NCI-H510A treated with DMSO at 0.1 percent for 48 hours (cell line): ENCODE measurements at places on chromosomes 5 and 9.

- no peak for DNase-seq
Observed at GRCh38 chr5:81642210-81642609, 108.7 kb downstream of the SSBP2 start.

DNA sequence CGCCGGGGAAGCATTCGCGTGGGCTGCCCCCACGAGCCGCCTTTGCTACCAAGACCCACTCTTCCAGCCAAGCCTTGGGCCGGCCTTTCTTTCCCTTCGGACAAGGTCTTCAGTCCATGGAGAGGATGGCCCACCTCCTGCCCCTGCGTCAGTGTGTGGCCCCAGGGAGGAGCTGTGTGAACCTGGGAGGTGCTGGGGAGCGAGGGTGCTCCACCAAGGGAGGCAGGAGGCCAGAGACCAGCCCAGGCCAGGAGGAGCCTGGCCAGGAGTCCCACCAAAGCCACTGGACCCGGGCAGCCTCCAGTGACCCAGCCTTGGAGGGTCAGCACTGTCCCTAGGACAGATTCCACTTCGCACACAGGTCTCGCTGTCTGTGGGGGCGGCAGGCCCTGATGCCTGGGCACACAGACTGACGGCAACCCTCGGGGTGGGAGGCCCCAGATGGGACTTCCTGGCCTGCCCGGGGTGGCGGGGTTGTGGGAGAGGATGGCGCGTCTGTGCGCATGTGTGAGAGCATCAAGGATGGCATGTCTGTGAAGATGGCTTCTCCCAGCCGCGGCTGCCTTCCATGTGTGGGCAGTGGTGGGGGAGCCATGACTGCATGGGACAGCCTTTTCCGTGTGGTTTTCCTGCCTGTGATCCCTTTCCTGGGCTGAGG is 113.3 kb upstream of the LPCAT1 start:
- DNase-seq = no peak

GRCh38 chr5:72464071-72464470 is 43.1 kb downstream of the ZNF366 start:
- DNase-seq = no peak

DNA sequence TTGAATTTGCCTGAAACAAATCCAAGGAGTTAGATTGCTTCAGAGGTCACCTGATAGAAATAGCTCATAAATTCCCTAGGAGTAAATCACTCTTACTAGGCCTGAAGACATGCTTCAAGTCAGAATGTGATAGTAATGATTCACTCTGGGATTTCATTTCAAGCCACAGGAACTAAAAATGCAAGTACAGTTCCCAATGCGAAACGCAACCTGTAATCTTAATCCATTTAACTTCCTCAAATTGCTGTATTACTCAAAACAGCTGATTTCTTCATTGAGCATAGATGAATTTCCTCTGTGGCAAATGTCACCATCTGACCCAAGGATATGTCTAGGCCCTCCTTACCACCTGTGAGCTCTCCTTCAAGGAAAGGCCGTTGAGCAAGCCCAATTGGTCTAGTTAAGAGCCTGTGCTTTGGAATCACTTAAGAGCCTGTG is 32.1 kb upstream of the IL6ST start:
- DNase-seq = no peak

- DNase-seq = no peak
Observed at GRCh38 chr9:15469406-15469805, 41.4 kb downstream of the PSIP1 start.

DNA sequence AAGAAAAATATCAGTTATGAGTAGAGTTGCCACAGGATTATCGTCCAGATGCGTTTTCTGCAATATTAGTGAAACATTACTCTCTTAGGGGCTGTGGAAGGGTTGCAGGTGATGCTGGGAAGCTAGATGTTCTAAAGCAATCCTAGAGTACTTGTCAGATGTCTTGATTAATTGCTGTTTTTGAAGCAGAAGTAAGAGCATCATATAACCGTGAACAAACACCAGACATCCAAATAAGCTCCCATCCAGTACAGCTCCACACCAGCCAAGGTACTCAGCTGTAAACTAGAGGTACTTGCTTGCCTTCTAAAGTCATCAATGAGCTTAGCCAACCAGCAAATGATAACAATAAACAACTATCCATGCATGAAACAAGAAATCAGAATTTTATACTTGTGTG is 131.1 kb downstream of the ST8SIA4 start:
- peak; percentile 63 for DNase-seq

GRCh38 chr5:86688406-86688805 is 70.7 kb downstream of the COX7C start:
- DNase-seq = no peak

DNA sequence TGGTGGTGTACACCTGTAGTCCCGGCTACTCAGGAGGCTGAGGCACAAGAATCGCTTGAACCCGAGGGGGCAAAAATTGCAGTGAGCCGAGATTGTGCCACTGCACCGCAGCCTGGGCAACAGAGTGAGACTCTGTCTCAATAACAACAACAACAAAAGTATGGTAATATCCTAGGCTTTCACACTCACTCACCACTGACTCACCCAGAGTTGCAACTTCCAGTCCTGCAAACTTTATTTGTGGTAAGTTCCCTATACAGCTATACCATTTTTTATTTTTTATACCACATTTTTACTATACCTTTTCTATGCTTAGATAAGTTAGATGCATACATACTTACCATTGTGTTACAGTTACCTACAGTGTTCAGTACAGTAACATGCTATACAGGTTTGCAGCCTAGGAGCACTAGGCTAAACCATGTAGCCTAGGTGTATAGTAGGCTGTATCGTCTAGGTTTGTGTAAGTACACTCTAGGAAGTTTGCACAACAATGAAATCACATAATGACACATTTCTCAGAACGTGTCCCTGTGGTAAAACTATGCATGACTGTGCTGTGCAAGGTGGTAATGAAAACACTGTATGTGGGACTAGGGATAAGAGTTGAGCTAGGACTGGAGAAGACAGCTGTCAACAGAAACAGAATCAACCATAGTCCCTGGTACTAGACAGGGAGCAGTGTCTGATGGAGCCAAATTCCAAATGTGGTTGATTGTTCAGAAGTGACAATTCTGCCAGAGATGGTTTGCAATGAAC is 109.5 kb upstream of the RAD23B start:
- no peak for DNase-seq

DNA sequence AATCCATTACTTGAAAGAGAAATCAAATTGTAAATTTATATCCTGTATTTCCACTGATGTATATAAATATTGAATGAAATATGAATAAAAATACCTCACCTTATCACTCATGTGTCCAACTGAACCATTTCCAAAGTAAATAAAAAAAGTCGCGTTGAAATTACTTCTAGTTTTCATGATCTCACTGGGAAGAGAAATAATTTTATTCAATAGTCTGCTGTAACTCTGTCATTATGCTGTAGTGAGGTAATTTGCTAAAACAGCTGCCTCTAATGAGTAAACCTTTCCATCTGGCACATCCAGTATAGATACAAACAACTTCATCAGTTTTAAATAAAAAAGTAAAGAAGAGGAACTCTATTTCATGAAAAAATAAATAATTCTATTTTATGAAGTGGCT is 611.5 kb downstream of the ZNF608 start:
- no peak for DNase-seq

GRCh38 chr9:28120626-28121025 is 547.3 kb upstream of the C9orf72 start:
- DNase-seq = no peak

- DNase-seq = no peak
Observed at GRCh38 chr5:140978983-140979382, 12.7 kb downstream of the PCDHAC2 start.

GRCh38 chr9:22045423-22045822 is 36.3 kb upstream of the CDKN2B start:
- DNase-seq = no peak

DNA sequence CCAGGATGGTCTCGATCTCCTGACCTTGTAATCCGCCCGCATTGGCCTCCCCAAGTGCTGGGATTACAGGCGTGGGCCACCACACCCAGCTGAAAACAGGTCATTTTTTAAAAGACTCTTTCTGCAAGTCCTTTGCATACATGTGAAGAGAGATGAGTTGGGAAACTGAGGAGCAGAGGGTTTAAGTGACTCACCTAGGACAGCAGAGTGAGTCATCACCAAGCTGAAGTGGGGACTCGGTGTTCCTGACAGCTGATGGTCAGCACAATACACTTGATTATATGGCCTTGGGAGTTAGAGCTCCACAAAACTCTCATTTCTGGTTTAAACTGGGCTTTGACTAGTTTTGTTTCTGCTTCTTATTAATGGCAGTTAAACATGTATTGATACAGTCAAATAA is 38.1 kb upstream of the SSBP2 start:
- no peak for DNase-seq

GRCh38 chr5:119465640-119466039 is 13.3 kb downstream of the HSD17B4 start:
- no peak for DNase-seq

DNA sequence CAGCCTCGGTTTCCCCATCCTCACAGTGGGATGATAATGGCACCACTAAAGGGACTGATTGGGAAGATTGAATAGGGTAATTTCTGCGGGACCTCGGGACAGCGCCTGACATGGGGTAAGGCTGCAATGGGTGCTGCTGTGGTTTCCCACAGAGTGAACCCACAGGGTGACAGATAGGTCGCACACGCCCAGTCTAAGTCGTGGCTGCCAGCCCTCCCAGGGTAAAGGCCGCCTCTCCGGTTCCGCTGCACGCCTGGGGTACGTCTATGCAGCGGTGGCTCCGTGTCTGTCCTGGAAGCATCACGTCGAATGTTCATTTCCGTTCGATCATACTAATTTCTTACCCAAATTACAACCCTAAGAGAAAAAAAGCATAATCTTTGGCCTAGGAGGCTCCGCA is 631 bp downstream of the CFAP77 start:
- no peak for DNase-seq

DNA sequence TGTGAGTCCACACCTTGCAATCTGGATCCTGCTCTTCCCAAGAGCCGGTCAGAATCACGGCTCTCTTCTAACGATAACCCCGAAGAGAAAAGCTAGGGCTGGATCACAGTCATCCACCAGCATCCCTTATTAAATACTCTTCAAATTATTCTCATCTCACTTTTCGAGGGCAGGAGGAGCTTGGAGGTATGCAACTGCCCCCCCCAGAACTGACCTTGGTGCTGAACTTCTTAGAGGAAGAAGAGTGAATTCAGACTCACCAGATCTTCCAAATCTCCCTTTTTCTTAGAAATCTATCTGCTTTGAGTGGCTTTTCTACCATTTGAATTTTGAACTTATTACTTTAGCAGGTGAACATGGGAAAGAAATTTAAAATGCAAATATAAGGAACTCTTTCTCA is 75.7 kb downstream of the MED10 start:
- no peak for DNase-seq

DNA sequence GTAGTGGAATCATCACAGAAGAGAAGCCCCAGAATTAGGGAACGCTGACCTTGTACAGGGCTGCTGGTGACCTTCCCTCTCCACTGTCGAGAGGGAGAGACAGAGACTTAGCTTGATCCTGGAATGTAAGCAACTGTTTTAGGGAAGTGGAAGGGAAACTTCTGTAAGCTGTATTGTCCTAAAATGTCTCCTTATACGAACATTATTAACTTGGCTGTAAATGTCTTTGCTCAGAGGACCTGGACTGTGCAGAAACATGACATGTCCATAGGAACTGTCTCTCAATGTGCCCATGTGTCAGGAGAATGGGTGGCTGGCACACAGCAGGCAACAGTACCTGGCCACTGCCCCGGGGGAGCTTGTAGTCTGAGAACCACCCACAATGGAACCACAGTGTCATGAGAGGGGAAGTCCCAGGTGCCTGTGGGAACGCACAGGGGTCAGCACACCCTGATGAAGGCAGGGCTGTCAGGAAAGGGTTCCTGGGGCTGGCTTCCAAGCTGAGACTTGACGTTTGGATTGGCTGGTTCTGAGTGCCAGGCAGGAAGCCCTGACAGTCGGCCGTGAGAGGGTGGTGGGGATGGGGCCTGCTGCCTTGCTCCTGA is 34.0 kb downstream of the DAP start:
- no peak for DNase-seq

- DNase-seq = no peak
Observed at GRCh38 chr9:118091711-118092500, 387.7 kb downstream of the TLR4 start.

GRCh38 chr9:117247266-117247665 is 167.6 kb downstream of the ASTN2 start:
- DNase-seq = peak; percentile 28

DNA sequence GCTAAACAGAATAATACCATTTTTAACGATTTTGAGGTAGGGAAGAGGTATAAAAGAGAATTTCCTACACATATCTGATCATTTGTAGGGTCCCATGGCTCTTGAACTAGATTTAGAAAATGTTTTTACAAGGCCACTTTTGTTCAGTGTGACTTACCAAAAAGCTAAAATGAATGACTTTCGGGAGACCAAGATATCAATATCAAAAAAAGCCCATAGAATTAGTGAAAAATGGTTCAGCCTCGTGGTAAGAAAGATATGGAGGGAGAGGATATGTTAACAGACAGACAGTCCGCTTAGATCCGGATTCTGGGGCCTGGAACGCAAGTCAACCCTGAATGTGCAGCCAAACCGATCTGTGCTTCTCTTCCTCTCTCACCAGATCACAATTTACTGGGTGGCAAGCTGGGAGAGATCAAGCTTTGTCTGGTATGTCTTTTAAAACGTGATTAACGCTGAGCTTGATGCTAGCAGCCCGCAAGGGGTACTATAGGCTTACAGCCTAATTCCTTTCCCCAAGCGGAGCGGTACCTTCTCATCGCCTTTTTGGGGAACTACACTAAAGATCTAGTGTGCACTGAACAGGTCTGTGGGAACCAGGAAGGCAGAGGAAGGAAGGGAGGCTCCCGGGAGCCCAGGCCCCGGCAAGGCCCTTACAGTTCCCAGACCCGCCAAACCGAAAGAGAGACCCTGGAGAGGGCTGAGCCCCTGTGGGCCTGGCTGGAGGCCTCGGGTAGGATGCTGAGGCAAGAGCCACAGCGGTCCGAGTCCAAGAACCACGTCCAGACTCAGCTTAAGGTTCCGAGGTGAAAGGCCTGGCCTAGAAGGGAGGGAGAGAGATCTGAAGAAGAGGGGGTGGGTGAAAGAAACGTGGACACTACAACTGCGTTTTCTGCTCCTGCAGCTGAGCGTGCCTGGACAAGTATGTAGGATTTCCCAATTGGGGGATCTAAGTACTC is 2.9 kb downstream of the NR2F1-AS1 start:
- DNase-seq = no peak

DNA sequence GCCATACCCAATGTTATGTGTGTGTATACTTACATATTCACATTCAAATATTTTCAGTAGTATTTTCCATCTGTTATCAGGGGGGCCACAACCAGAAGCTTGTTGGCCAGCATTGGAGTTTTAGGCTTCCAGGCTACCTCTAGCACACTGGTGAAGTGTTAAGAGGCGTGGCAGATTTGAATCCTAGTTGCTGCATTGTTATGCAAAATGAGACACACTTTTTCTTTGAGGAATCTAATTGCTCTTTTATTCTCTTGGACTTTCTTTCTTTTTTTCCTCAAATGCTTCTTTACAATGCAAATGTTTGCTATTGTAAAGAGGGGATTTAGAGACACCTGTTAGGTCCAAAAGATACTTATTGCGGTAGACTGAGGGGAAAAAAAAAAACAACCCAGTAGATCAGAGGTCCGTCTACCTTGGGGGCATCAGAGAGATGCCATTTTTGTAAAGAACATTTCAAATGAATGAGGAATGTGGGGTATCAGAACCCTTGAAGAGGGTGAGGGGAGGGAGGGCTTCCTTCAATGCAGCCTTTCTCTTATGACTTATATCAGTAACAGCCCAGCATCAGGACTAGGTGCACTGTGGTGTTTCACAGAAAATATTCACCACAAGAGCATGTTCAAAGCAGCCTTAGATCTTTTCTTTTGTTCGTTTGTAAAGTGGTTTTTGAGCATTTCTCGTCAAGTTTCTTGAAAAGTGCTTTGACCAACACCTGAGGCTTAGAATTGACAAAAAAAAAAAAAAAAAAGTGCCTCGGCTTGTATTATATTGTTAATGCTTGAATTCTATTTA is 3.8 kb downstream of the SMARCA2 start:
- no peak for DNase-seq
